ENCODE measurements at places on chromosomes 5 and 9. TPM values are rescaled to one million over a fixed set of nuclear protein-coding genes. Genes with fewer than 3 reads are reported as not detected.
A peak's percentile ranks its signal among the peaks of the same experiment; 100 is the strongest.

The ASS1 gene
- total RNA-seq = 515 TPM

- DNase-seq = no peak
These were observed 387.8 kb upstream of the WWC1 start for GRCh38 chr5:167903659-167904058.

The FGF1 gene
- 0.70 TPM for total RNA-seq

The SPRY4 gene
- total RNA-seq = 9.7 TPM

DNA sequence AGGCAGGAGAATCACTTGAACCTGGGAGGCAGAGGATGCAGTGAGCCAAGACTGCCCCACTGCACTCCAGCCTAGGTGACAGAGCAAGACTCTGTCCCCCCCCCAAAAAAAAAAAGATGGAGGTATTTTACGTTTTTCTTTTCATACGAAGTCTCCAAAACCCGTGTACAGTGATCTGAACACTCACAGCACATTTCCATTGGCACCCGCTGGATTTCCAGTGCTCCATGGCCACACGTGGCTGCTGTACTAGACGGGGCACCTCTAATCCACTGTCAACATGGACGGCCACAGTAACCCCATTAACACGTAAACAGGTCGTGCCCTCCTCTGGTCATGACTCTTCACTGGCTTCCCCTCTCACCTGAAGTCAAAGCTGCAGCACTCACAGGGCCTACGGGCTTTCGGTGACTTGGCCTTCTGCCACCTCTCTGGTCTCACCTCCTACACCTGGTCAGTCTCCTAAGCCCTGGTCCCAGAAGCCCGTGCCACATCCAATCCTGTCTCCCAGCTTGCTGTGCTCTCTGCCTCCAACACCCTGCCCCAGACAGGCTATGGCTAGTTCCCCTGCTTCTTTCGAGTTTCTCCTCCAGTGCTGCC, 22.1 kb downstream of the TBC1D9B start:
- no peak for DNase-seq

DNA sequence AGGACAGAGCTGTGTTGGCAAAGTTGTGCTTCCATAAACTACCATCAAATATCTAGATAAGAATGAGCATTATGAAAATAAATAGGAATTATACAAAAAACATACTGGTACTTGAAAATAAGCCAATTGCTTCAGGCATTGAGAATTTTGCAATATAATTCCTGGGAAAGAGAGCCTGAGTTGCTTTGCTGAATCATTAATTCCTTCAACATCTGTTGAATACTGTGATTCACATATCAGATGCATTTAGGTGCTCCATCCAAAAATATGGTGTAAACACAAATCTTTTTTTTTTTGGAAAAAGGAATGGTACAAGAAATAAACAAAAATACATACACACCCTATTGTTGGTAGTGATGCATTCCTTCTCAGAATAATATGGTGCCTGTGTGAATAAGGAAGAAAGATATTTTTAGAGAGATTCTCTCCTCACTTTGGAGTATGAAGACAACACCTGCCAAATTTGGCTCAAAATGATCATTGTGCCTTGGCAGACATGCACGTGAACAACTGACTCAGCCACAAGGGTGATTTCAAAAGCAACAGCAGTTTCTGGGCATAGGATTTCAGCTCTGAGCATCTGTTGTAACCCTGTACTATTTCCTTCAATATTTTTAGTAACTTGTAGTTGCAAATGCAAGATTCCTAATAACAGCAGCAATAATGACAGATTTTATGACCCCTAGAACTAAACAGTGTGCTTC, 96.7 kb downstream of the CAVIN4 start:
- DNase-seq = no peak

DNA sequence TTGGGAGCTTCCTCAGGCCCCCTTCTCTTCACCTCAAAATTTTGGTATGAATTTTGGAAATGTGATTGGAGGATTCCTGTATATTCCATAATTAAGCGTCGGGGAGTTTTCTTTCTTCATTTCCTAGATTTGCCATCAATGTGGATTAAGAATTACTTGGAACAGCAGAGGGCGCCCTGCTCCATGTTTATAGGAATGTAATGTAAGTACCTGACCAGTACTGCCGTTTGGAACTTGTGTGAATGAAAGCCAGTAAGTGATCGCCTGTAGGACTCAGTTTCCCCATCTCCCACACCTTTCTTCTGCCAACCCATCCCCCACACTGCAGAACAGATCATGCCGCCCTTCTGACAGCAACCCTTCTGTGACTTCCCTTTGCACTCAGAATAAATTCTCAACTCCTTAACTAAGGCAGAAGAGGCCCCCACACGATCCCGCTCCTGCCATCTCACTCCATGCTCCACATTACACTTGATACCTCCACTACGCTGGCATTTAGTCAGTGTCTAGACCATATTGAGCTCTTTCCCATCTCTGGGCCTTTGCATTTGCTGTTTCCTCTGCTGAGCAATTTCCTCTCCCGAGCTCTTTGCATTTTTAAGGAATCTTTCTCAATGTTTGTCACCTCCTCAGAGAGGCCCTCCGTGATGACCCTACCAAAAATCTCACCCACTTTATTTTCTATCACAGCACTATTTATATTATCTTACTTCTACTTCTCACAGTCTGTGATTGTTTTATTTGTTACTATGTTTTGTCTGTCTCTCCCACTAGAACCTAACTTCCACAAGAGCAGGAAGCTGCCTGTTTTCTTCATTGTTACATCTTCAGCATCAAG, 79.5 kb upstream of the HTR4 start:
- DNase-seq = peak; percentile 90

DNA sequence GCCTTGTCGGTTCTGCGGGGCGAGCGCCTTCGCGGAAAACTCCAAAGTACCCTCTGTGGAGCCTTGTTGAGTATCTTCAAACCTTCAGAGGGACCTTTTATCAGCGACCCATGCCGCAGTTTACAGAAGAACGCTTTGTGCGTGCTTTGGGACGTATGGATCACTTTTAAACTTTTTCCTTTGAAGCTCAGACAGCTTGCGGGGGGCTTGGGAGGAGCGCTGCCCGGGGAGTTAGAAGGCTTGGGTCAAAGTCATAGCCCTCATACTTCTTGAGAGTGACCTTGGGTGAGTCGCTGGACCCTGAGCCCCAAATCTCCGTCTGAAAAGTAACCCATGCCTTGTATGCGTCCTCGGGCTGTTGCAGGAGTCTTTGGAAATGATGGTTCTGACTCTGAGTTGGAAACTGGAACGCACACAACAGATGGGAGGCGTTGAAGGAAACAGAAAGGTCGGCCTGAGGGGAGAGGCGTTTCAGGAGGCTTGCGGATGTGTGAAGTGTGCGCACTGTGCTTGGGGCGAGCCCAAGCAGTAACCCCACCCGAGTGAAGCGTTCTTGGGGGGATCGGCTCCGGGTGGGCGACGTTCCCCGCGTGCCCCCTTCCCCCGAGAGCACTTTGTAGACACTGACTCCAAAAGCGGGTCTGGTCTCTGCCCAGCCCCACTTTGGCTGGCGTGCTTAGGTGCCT, 661 bp upstream of the SLC25A51 start:
- peak; percentile 50 for DNase-seq

- DNase-seq = no peak
These were observed 56.9 kb downstream of the PAM start for GRCh38 chr5:102811972-102812371.

DNA sequence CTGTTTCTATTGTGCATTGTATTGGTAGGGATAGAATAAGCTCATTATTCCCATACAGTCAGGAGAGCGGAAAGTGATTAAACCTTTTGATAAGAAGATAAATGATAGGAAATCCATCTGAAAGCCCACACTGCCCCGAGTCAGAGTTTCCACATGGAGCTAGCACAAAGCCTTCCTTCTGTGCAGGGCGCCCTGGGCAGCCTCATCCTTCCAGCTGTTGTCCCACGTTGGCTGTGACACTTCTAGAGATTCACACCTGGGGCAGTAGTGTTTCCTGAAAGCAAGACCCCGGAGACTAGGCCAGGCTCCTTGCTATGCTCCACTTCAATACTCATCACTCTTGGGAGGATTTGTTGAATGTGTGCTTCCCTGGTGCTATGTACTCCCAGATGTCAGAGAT, 172.4 kb downstream of the SEMA6A start:
- DNase-seq = no peak

- DNase-seq = no peak
These were observed 51.9 kb upstream of the POU5F2 start for GRCh38 chr5:93793159-93793781.
